Femur (tissue), 1 donor: ENCODE measurements at places on chromosomes 12 and 14.

GRCh38 chr12:69840727-69841126 lies 15.7 kb downstream of the MYRFL start:
- no peak for DNase-seq

GRCh38 chr12:31900271-31900670 lies 58.9 kb upstream of the RESF1 start:
- DNase-seq, result no peak

- no peak for DNase-seq
Observed at GRCh38 chr12:100123316-100124095, 19.2 kb downstream of the BLTP3B start.

DNA sequence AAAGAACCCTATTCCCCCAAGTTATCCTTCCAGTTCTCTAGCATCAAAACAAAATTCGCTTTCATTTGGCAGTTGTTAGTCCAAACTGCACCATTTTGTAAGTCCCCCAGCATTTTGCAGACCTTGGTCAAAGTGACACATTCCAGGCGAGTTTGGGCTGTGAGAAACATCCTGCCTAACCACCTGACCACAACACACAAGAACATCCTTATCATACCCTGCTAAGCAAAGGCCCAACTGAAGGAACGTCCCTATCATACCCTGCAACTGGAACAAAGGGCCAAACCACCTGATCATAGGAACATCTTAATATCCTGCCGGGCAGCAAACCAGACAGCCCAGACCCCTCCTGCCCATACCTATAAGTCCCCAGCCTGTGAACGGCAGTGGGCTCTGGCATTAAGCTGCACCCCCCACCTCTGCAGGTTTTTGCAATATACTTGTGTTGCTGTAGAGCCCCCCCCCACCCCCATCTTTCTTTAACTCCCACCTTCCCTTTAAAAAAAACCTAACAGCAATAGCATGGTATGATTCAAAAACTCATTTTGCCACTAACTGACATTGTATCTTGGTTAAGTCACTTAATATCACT lies 2.7 kb downstream of the PCNX4 start:
- DNase-seq, result no peak
